ENCODE measurements at places on chromosomes 7 and 10.

GRCh38 chr10:52145636-52146035, 168.4 kb upstream of the DKK1 start:
- DNase-seq: no peak

- DNase-seq: no peak
Observed at GRCh38 chr10:95288303-95288702, 2.5 kb downstream of the PDLIM1 start.

DNA sequence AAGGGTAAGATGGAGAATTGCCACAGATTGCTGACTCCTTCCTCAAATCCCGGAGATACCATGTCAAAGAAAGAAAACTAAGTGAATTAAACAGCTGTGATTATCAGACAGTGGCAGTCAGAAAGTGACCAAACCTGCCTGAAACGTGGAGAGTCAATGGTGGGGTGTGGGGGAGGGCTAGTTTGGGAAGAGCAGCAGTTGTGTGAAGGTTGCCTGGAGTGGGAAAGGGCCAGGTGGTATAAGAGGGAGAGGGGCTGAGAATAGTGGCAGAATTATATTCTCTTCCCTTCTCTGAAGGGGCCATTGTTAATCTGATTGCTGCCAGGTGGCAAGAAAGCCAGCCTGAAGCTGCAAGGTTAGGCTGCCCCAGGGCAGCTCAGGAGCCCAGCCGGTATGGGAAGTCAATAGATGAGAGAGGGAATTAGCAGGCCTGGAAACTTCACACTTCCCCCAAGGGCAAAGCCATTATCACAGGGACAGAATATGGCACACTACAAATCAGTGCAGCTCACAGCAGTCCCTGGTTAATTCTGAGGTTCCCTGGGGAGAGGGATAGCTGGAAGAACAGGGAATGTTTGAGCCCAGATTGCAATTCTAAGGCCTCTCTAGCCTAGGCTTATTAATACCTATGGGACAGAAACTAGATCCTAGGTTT, 83.9 kb upstream of the ITGB1 start:
- no peak for DNase-seq

GRCh38 chr7:157469181-157470016, 132.6 kb downstream of the DNAJB6 start:
- no peak for DNase-seq

GRCh38 chr7:81175275-81175940, 256.6 kb upstream of the SEMA3C start:
- no peak for DNase-seq

GRCh38 chr10:112842832-112843360, 107.2 kb upstream of the TCF7L2 start:
- DNase-seq: no peak

- no peak for DNase-seq
Observed at GRCh38 chr10:97598407-97599271, 9.1 kb downstream of the C10orf62 start.

GRCh38 chr10:93413252-93413689, 68.9 kb downstream of the MYOF start:
- DNase-seq: no peak

- no peak for DNase-seq
Observed at GRCh38 chr7:50068850-50069551, 24.0 kb downstream of the ZPBP start.

GRCh38 chr10:31602541-31603234, 283.7 kb downstream of the ZEB1 start:
- no peak for DNase-seq

DNA sequence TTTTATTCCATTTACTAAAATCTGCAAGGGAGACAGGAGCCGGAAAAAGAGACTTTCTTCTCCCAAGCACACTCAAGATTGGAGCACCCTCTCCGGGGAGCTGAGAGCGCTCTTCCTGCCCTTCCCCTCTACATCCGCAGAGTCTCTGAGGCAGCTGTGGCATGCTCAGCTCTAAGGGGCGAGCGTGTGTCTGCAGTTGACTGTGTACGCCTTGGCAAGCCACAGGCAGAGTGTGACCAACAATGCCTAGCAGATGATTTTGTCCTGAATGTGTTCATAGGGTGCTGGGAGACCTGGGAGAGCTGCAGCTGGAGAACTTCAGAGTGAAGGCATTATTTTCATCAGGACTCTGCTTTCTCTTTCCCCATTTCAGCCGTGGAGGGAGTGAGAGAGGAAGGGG, 20.7 kb downstream of the MTURN start:
- no peak for DNase-seq

- DNase-seq: no peak
Observed at GRCh38 chr10:113297226-113297625, 255.6 kb upstream of the HABP2 start.

DNA sequence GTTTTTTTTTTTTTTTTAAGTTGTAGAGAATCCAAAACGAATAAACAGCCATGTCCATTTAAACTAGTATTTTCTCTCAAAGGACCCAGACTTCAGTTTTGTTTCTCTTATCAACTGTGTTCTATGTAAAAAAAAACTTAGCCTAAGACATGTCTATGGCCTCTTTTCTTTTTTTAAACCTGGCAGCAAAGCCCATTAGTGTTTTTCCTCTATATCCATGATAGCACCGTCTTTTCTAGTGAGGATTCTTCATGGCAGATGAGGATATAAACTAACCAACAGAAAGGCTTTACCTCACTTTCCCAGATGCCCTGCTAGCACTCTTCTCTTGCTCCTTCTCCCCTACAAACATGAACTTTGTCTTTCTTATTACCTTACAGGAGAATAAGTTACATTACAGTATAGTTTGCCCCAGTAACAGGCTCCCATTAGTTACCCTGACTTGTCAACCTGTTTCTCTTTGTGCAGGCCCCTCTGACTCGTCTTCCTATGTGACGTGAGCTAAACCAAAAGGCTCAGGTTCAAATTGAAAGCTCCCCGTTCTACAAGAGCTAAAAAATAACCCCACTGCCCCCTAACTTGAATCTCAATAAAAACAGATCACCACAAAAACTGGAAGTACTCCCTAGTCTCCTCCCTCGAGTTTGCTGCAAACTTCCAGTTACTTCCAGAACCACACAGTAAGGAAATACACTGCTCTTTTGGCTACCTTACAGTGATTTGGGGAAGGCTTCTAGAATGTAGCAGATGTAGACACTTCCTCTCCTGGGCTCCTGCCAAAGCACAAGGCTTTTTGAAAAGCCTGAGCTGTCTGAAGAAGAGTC, 20.1 kb downstream of the P4HA1 start:
- no peak for DNase-seq

GRCh38 chr7:99267841-99268576, 4.6 kb upstream of the MYH16 start:
- no peak for DNase-seq

GRCh38 chr7:17421941-17422340, 123.5 kb downstream of the AHR start:
- no peak for DNase-seq

- no peak for DNase-seq
Observed at GRCh38 chr10:110511734-110512449, 14.2 kb downstream of the DUSP5 start.

- peak; percentile 22 for DNase-seq
Observed at GRCh38 chr7:38330861-38331621, 57.6 kb upstream of the TARP start.

Measured in activated gamma-delta T cell (primary cell).